NCI-H2081 (cell line): ENCODE measurements at places on chromosomes 16 and 17.

GRCh38 chr16:3951861-3952736 is 71.6 kb upstream of the CREBBP start:
- DNase-seq: no peak

DNA sequence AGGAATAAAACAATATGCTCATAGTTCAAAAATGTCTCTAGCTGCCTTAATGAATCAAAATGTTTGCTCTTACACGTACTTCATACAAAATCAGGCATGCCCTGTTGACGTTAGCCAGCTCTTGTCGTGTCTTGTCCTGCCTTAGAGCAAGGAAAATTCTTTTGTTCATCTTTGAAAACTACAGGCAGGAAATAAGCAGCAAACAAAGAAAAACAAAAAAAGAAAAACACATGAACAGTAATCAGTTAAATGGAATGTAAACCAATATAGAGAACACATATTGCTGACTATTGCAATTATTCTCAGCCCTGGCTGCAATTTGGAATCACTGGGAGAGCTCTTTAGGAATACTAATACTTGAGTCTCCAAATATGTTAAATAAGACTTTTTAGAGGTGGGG is 1.7 kb downstream of the CAPNS2 start:
- DNase-seq: no peak

GRCh38 chr17:17906418-17907215 is 65.6 kb downstream of the TOM1L2 start:
- no peak for DNase-seq

DNA sequence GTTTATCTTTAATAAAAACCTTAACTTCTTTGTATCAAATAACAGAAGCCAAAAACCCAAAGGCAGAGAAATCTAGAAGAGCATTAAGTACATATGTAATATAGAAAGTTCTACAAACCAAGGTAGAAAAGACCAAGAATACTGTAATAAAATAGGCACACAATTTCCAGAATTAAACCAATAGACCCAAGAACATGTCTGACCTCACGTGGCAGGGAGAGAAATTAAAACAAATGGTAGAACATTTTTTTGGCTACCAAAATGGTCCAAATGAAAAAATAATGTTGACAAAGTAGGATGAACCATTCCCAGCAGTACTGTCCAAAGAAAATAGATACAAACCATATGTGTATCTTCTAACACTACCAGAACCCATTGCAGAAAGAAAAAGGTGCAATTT is 183.5 kb downstream of the CPPED1 start:
- DNase-seq: no peak

- DNase-seq: no peak
Observed at GRCh38 chr17:15886221-15886620, 58.7 kb upstream of the ADORA2B start.

GRCh38 chr17:6179017-6179416 is 108.8 kb downstream of the WSCD1 start:
- DNase-seq: no peak

DNA sequence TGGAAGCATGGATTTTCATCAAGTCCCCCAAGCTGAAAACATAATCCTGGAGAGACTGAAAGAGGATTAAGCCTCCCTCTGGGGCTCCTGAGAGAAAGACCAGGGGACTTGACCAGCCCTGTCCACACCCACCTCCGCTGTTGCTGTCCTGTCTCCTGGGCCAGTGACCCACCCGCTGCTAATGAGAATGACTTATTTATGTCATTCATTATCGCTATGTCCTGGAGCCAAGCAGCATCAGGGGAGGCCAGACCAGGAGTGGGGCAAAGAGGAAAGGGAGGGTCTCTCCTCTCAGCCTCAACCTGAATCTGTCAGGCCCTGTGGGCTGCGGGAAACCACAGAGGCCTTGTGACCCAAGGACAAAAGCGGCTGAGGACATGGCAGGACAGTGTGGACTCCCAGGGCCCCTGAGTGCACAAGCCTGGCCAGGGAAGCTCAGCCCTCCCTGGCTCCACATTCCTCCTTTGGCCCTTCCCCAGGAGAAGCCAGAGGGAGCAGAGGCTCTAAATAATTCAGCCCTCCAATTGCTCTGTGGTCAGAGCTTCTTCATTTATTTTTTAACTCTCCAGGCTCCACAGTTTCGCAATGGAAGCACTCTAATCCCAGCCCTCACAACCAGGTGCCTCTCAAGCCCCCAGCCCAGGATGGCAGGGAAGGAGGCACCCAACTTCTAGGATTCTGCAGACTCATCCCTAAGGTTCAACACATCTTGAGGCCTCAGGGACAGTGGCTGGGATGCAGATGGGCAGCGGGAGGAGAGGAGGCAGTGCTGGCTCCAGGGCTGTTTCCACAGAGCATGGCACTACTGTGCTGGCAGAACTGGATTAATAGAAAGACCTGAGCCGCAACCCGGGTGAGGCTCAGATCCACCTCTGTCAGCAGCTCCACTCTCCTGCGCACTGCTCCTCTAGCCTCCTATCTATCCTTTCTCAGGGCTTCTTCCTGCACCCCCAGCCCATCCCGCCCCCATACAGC is 19.1 kb downstream of the CUEDC1 start:
- peak; percentile 43 for DNase-seq
